Activated T-helper 2 cell treated with anti-CD3 and anti-CD28 coated beads, Interferon-gamma antibody, Interleukin-2, Interleukin-4, amounts not matched to agents 10 μg/mL and 5 μg/mL and 100 μg/mL, durations not matched to agents 14 hours and 24 hours and 36 hours (primary cell): ENCODE measurements at places on chromosomes 7 and 10. TPM values are rescaled to one million over a fixed set of nuclear protein-coding genes. Genes with fewer than 3 reads are reported as not detected.

DNA sequence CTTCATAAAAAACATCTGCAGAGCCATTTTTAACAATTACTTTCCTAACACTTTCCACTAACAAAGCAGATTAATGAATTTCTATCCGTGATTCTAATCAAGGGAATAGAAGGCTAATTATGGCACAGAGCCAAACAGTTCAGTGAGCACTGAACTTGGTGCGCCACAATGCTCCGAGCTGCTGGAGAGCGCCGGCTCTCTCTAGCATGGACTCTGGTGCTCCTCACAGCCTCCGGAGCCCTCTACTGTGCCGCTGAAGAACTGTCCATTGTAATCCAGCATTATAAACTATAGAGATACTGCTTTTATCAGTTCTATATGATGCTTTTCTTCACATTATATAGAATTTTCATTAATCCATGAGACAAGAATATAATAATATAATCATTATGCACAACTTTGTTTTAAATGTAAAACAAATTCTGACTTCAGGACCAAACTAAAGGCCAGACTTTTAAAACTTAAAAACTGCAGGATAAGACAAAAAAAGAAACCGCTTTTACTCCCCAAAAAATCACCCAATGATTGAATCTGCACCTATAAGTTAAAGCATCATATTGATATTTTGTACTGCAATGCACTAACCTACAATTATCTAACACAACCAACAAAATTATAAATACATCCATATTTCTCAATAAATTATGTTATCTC lies 123.6 kb downstream of the RNF32 start:
- DNase-seq, result no peak
- H3K27me3 ChIP-seq, result no peaks in the 10 kb centered on the region
- H3K27ac ChIP-seq, result no peak overlapping the region
- H3K4me1 ChIP-seq, result peaks cover 15% of the 10 kb centered on the region

- DNase-seq, result no peak
- no peaks in the 10 kb centered on the region for H3K27me3 ChIP-seq
- peaks cover 9% of the 10 kb centered on the region for H3K4me1 ChIP-seq
- no peaks in the 10 kb centered on the region for H3K36me3 ChIP-seq
These were observed 6.5 kb downstream of the SNX8 start for GRCh38 chr7:2307690-2308107.

Gene TDRD1
- 0.11 and 0.30 TPM in 2 replicates for total RNA-seq

GRCh38 chr10:71344993-71345480 lies 26.0 kb downstream of the SLC29A3 start:
- no peak for DNase-seq
- H3K27me3 ChIP-seq, result no peaks in the 10 kb centered on the region
- no peaks in the 10 kb centered on the region for H3K4me1 ChIP-seq
- H3K27ac ChIP-seq, result no peak overlapping the region

DNA sequence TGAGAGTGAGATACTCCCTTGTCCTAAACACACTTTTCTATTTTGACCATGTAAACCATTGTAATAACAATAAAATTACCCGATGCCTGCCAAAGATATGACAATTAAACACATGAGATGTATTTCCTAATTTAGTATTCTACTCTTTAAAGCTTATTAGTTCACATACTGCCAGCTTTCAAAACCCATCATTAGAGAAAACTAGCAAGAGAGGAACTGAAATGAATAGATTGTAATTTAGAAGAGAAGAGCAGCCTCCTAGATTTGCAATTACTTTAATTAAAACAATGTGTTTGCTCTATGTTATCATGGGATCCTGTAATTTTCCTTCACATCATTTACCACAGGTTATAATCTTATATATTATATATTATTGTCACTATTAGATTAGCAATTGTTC lies 428.2 kb downstream of the THSD7A start:
- no peaks in the 10 kb centered on the region for H3K4me1 ChIP-seq
- H3K27ac ChIP-seq, result no peak overlapping the region
- DNase-seq, result no peak
- H3K4me3 ChIP-seq, result no peak overlapping the region
- no peaks in the 10 kb centered on the region for H3K27me3 ChIP-seq

Gene HABP2
- total RNA-seq, result not detected in 2 replicates

Gene SLC35G1
- 5.9 and 6.0 TPM in 2 replicates for total RNA-seq

Gene ANXA8
- total RNA-seq, result 7.0 and 7.5 TPM in 2 replicates

DNA sequence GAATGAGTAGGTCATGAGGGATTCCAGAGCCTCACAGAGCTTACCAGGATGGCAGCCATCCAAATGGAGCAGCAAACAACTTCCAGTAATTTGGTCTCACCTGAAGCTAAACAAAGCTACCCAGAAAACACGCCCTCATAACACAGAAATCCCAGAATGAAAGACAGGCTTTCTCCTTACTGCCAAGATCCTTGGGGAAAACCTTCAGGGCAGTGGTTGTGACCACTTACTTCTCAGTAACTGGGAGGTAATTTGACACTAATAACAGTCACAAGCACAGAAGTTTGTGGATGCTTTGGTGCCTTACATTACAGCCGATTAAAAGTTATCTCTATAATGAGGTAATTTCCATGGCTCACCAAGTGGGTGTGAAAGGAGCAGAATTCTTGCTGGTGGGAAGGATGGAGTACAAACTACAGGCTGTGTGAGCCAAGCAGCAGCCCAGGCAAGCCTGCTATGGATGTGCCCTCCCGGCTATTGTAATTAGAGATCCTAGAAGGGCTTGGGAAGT lies 10.4 kb downstream of the WDR91 start:
- no peak for DNase-seq
- no peak overlapping the region for H3K27ac ChIP-seq
- H3K36me3 ChIP-seq, result peaks cover 54% of the 10 kb centered on the region
- H3K27me3 ChIP-seq, result no peaks in the 10 kb centered on the region

Gene LIPM
- total RNA-seq, result not detected in 2 replicates

GRCh38 chr10:61157182-61157581 lies 213.2 kb upstream of the RHOBTB1 start:
- no peak for DNase-seq
- no peaks in the 10 kb centered on the region for H3K4me1 ChIP-seq
- no peak overlapping the region for H3K27ac ChIP-seq
- H3K36me3 ChIP-seq, result no peaks in the 10 kb centered on the region

Gene SAMD9L
- 12.6 and 15.3 TPM in 2 replicates for total RNA-seq

- no peak overlapping the region for H3K4me3 ChIP-seq
- H3K27me3 ChIP-seq, result no peaks in the 10 kb centered on the region
- no peak overlapping the region for H3K27ac ChIP-seq
- DNase-seq, result peak; percentile 6
These were observed 2.5 kb downstream of the RASSF4 start for GRCh38 chr10:44961931-44962750.

Gene HIF1AN
- 46.7 and 47.9 TPM in 2 replicates for total RNA-seq

GRCh38 chr7:17178545-17178944 lies 119.9 kb upstream of the AHR start:
- no peaks in the 10 kb centered on the region for H3K36me3 ChIP-seq
- no peak overlapping the region for H3K4me3 ChIP-seq
- no peak for DNase-seq
- peaks cover 5% of the 10 kb centered on the region for H3K4me1 ChIP-seq
- H3K27ac ChIP-seq, result no peak overlapping the region
- peaks cover 6% of the 10 kb centered on the region for H3K27me3 ChIP-seq

Gene CABCOCO1
- total RNA-seq, result not detected in 2 replicates

DNA sequence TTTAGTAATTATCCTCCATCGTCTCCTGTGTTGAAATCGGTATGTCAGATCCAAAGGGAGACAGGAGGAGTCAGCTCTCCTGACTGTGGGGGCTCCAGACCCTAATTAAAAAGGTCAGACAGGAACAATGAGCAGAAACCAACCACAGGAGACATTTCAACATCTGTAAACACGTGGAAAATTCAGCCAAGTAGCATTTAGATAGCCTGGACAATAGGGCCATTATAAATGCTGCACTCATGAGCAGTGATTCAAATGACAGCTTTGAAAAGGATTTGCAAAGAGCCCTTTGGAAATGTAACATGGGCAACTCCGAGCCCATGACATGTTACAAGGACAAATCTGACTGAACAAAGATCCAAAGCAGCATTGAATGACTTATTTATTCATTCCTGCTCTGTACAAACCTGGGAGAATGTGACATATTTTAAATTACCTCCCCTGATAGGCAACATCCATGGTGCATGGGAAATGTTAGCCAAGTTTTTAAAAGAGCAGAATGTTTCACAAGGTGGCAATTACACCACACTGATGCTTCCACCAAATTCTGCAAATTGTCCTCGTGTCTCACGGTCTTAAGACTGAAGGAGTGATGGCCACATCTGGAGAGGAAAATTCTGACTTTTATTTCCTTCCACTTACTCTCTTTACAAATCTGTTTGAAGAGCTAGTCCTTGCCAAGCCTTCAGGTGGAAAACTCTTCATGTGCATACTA lies 113.3 kb upstream of the KMT2E start:
- no peak overlapping the region for H3K4me3 ChIP-seq
- peaks cover 10% of the 10 kb centered on the region for H3K27me3 ChIP-seq
- no peak for DNase-seq
- no peaks in the 10 kb centered on the region for H3K36me3 ChIP-seq
- H3K27ac ChIP-seq, result no peak overlapping the region
- H3K4me1 ChIP-seq, result peaks cover 7% of the 10 kb centered on the region

Gene SSC4D
- 0.71 and 0.78 TPM in 2 replicates for total RNA-seq

Gene GRID2IP
- total RNA-seq, result 0.18 and 0.23 TPM in 2 replicates

DNA sequence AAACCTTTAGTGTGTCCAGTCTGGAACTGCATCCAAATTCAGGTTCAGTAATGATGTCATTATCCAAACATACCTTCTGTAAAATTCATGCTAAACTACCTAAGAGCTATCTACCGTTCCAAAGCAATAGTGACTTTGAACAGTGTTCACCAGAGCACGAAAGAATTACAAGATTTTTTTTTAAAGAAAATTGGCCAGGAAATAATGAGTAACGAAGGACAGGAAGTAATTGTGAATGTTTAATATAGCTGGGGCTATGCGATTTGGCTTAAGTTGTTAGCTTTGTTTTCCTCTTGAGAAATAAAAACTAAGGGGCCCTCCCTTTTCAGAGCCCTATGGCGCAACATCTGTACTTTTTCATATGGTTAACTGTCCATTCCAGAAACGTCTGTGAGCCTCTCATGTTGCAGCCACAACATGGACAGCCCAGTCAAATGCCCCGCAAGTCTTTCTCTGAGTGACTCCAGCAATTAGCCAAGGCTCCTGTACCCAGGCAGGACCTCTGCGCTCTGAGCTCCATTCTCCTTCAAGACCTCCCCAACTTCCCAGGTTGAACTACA lies 694 bp upstream of the FAS start:
- peaks cover 56% of the 10 kb centered on the region for H3K4me1 ChIP-seq
- DNase-seq, result no peak
- H3K36me3 ChIP-seq, result peaks cover 22% of the 10 kb centered on the region
- H3K4me3 ChIP-seq, result peak overlapping the region; percentile 98
- H3K27me3 ChIP-seq, result no peaks in the 10 kb centered on the region

- H3K4me1 ChIP-seq, result no peaks in the 10 kb centered on the region
- no peaks in the 10 kb centered on the region for H3K36me3 ChIP-seq
- H3K27me3 ChIP-seq, result no peaks in the 10 kb centered on the region
These were observed 731.4 kb upstream of the POT1 start for GRCh38 chr7:125661006-125661405.

GRCh38 chr10:92407305-92408016 lies 116.5 kb downstream of the MARCHF5 start:
- H3K4me3 ChIP-seq, result no peak overlapping the region
- H3K27ac ChIP-seq, result no peak overlapping the region
- peaks cover 3% of the 10 kb centered on the region for H3K4me1 ChIP-seq
- no peak for DNase-seq
- H3K36me3 ChIP-seq, result no peaks in the 10 kb centered on the region

DNA sequence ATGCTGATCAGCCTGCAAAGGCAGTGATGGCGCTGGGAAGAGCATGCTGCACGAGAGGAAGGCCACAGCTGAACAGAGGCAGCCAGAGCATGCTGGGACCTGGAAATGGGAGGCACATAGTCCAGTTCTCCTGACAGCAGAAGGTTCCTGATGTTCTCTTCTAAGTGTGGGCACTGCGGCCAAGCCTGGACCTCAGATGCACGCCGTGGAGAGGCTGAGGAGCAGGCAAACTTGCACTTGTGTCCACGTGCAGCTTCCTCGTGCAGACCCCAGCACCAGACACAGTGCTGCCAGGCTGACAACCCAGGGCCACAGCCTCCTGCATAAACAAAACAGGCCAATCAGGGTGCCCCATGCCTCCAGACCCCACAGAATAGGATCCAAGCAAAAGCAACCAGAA lies 93.5 kb upstream of the LANCL2 start:
- H3K27ac ChIP-seq, result no peak overlapping the region
- H3K4me3 ChIP-seq, result no peak overlapping the region
- H3K4me1 ChIP-seq, result no peaks in the 10 kb centered on the region
- no peak for DNase-seq
- H3K27me3 ChIP-seq, result no peaks in the 10 kb centered on the region

DNA sequence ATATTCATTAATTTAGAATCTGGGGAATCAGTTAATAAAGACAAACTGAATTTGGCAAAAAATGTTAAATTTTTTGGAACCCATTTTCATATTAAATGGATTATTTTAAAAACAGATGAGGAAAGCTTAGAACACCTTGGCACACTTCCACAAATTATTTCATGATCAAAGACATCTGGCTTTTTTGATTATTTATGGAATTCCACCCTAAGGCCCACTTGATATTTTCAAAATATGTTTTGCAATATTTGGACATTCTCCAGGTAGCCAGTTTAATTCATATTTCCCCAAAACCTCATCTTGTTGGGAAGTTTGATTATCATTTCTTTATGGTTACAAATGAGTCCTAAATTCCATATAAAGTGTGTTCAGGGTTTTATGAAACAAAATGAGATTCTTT lies 129.9 kb downstream of the DOCK4 start:
- peaks cover 3% of the 10 kb centered on the region for H3K4me1 ChIP-seq
- no peak overlapping the region for H3K4me3 ChIP-seq
- H3K27me3 ChIP-seq, result peaks cover 7% of the 10 kb centered on the region
- H3K36me3 ChIP-seq, result no peaks in the 10 kb centered on the region
- DNase-seq, result no peak
- H3K27ac ChIP-seq, result no peak overlapping the region

DNA sequence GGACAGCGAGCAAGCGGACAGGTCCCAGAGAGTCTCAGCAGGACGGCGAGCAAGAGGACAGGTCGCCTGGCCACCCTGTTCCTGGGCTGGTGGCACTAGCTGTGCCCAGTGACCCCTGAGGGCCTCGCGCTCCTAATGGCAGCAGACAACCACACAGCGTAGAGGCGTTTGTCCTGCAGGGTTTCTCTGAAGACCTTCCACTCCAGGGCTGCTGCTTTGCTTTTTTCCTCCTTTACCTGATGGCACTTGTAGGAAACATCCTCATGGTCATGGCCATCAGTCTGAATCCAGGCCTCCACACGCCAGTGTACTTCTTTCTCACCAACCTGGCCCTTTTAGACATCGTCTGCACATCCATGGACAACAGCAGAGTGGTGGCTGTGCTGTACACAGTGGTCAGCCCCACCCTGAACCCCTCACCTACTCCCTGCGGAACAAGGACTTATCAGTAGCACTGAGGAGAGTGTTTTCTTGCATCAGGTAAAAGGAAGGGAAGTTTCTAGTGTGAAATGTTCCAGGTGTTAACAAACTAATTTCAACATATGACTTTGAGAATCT lies 27.4 kb downstream of the SCART1 start:
- H3K4me1 ChIP-seq, result peaks cover 2% of the 10 kb centered on the region
- no peak overlapping the region for H3K27ac ChIP-seq
- peaks cover 32% of the 10 kb centered on the region for H3K27me3 ChIP-seq
- H3K36me3 ChIP-seq, result peaks cover 3% of the 10 kb centered on the region

Gene INMT
- total RNA-seq, result not detected in 2 replicates
